Eye (tissue), 1 donor: ENCODE measurements at places on chromosomes 6 and 20.

DNA sequence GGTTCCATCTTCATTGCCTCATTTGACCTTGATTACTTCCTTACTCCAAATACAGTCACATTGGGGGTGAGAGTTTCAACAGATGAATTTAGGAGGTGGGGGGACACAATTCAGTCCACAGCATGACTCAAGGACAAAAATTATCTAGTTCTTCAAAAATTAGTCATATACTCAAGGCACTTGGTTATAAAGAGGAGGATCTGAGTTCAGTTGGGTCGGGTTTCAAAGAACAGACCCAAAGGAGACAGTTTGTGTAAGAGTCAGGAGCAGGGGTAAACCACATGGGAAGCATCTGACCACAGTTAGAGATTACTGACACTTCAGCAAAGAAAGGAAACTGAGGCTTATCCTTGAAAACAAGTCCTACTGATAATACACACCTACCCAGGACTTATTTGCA lies 138.0 kb downstream of the TBC1D7 start:
- DNase-seq, result no peak

- DNase-seq, result no peak
These were observed 38.4 kb upstream of the CCDC167 start for GRCh38 chr6:37538107-37538506.

DNA sequence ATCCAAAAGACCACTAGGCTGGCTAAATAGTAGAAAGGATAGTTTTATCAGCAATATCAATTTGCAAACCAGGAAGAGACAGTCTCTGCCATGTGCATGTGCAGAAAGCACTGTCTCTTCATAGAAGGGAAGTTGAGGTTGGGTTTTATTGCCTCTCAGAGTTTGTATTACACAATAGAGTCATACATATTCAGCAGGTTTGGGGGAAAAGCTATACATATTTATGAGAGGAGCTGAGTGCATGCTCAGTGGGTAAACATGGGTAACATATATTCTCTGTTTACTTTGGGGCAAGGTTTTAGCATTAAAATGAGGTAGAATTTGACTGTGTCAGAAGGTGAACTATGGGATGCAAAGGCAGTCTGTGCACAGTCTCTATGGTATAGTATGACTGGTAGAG lies 14.9 kb downstream of the TMEM170B start:
- no peak for DNase-seq

DNA sequence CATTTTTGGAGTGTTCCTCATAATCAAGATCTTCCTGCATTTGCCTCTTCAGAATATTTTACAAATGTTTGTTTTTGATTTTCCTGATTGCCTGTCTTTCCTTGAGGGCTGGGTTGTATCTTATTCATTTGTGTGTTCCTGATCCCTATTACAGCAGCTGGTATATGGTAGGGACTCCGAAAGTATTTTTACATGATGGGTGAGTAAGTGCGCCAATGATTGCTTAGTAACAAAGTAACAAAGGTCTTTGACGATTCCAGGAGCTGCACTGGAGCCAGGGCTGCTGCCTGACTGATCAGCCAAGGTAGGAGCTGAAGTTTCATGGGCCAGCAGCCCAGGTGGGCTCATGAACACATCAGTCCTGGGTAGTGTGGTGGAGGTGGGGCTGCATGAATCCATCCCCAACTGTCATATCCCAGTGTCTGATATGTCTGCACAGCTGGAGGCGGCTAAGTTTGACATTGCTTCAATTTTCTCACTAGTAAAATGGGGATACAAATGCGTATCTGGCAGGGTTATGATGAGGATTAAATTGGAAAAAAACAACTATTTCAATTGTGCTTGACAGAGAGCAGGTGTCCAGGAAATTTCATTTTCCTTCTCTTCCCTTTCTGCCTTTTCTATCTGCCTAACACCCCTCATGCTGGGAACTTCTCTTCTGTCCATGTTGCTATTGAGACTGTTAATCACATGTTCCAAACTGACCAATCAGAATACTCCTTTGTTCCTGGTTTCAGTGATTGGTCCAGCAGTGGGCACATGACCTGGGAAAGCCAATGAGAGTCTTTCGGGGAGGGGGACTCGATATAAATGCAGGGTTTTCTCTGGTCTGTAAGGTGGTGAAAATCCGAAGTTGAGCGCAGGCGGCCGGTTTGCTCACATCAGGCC lies 90.7 kb downstream of the CDH26 start:
- DNase-seq, result no peak

- no peak for DNase-seq
These were observed 75.4 kb downstream of the ARHGAP18 start for GRCh38 chr6:129634411-129635230.
